Dermis blood vessel endothelial cell (primary cell): ENCODE measurements at places on chromosomes 1 and 21. TPM values are rescaled to one million over a fixed set of nuclear protein-coding genes. Genes with fewer than 3 reads are reported as not detected.

DNA sequence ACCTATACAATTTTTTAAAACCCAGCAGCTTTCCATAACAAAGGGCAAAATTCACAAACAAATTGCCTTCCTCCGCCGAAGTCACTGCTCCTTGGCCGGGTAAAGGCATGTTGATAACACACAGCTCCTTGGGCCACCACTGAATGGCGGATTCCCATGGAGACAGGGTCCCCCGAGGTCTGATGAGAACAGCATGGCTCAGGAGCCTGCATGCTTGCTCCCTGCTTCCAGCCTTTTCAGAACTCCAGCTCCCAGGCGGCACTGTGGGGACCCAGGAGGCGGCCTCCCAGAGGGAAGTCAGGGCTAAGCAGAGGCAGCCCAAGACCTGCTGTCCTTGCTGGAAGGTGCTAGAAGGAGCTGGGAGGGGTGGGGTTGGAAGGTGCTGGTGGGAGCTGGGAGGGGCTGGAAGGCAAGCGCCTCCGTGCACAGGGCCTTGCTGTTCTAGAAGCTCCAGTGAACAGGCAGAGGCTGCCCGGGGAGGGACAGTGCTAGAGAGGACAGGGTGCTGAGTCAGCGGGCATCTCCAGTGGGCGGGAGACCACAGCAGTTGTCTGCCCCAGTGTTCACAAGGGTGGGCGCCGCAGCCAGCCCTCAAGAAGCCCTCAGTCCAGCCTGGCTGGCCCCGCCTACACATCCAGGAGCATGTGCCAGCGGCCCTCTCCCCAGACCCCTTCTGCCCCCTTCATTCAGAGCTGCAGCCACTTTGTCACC, 35.1 kb downstream of the PRDM16 start:
- no peak for DNase-seq

DNA sequence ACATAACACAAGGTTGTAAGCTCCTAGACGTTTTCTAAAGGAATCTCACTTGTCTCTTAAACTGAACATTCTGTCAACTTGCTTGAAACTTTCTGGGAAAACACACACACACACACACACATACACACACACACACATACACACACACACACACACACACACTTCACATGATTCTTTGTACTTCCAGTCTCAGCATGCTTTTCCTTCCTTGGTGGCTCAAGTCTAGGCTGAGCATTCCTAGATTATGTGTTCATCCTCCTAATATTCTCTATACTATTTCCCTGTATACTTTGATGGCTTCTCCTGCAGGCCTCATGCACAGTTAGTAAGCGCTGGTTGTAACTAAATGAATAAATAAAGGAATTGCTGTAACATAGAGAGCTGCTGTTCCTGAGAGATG, 372.1 kb downstream of the PTPRC start:
- DNase-seq: no peak

DNA sequence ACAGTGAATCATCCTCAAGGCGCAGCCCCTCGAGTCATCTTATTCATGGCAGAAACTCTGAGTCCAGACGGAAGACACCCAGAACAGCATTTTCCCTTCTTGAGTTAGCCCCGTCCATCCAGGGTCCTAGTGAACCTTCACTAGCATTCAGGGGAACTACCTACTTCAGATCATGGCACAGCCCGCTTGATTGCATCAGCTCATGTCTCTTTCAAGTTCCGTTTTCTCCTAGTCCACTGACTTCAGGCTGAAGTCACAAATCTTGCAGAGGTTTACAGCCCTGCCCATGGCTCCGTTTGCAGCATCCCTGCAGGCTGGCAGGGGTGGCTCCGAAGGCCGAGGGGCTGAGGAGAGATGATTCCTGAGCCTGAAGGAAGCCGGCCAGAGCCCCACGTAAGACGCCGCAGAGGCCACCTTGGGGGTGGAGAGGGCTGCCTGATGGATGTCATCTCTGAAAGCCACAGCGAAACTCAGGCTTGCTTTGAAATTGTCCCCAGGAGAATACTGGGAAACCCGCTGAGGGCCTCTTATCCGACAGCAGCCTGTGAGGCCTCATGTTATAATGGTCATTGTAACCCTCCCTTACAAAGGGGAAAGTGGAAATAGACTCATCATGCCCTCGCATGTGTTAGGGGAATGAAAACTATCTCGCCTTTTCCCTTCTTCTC, 310.2 kb upstream of the AJAP1 start:
- no peak for DNase-seq

DNA sequence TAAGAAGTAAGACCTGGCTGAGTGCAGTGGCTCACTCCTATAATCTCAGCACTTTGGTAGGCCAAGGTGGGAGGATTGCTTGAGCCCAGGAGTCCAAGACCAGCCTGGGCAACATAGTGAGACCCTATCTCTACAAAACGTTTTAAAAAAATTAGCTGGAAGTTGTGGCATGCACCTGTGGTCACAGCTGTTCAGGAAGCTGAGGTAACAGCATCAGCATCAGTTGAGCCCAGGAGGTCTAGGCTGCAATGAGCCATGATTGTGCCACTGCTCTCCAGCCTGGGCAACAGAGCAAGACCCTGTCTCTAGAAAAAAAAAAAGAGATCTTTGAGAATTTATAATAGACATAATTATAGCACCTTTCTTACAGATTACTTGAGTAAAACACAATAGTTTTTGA, 36.0 kb downstream of the AGL start:
- no peak for DNase-seq

LCE3D gene
- not detected in 2 replicates for total RNA-seq

- no peak for DNase-seq
These were observed 9.8 kb downstream of the NECTIN4 start for GRCh38 chr1:161079436-161080110.

GRCh38 chr1:14519976-14520375, 78.5 kb upstream of the KAZN start:
- DNase-seq: no peak

GRCh38 chr1:92638498-92638897, 146.4 kb downstream of the EVI5 start:
- no peak for DNase-seq

- no peak for DNase-seq
These were observed 166.5 kb upstream of the CD34 start for GRCh38 chr1:208077232-208078075.

SNAP47 gene
- 39.5 and 44.9 TPM in 2 replicates for total RNA-seq

DNA sequence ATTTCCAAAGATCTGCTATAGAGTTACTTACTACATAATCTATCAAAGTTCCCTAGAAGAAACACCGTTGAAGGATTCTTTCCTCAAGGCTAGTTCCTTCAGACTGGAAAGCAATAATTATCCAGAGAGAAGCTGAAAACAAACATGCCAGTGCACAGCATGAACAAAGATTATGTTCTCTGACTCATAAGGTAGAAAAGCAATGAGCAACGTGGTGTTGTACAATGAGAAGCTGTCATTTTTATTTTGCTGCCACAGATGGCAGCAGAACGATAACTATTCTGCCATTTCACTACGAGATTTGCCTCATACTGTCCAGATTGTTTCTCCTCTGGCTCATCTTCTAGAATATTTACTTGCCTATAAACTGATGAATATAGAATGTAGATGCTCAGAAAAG, 10.7 kb downstream of the EXTL2 start:
- peak; percentile 73 for DNase-seq

DNA sequence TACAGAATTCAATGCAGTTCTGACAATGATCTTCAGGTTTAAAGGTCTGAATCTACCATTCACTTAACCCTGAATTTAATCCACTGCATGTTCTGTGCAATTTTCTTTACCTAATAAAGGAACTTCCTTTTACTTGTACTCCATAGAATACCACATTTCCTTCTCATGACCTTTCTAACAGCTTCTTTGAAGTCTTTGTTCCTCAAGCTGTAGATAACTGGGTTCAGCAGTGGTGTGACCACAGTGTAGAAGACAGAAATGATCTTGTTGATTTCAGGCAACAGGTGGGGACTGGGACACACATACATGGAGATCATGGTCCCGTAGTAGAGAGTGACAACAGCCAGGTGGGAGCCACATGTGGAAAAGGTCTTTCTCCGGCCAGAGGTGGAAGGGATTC, 878 bp downstream of the OR11L1 start:
- no peak for DNase-seq

DNA sequence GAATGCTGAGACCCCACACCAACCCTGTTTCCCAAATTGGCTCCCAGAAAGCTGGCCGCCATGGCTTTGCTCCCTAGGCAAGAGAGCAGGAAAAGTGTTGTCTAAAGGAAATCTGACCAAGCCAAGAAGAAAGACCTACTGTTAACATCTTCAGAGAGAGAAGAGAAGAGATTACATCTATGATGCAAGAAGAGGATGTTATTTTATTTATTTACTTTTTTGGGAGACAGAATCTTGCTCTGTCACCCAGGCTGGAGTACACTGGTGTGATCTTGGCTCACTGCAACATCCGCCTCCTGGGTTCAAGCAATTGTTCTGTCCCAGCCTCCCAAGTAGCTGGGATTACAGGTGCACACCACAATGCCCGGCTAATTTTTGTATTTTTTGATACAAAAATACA, 21.7 kb downstream of the HMGN2 start:
- DNase-seq: no peak

NFASC gene
- total RNA-seq: 0.17 and 0.42 TPM in 2 replicates

C1orf141 gene
- total RNA-seq: not detected in 2 replicates

GRCh38 chr21:22278366-22278765, 1280.2 kb downstream of the NCAM2 start:
- DNase-seq: no peak

NBPF4 gene
- total RNA-seq: not detected in 2 replicates

DNA sequence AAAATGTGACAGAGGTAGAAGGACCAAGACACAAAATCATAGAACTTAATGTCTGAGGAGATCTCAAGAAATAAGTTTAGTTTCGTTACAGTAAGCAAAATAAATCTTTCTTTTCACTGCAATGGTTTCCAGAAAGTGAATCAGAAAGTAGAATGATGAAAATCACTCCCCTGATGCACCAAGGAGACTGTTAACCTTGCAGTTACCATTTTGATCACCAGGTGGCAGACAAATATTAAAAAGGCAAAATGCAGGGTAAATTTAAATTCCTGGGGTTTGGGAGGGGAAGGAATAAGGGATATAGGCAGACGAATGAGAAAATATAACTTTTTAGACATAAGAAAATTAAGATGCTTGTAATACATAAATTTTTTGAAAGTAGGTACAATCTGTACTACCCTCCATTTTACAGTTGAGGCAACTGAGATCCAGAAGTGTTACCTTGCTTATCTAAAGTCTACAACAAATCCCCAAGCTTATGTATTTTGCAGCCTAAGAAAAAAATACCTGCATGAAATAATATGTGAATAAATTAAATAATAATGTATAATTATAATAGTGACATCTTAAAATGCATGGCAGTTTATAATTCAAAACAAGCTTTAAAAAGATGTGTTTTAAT, 253.2 kb downstream of the CRB1 start:
- DNase-seq: peak; percentile 60

GRCh38 chr1:89608319-89608983, 24.5 kb upstream of the LRRC8C start:
- peak; percentile 84 for DNase-seq
